Omental fat pad (tissue), 4 donors: ENCODE measurements at places on chromosomes 4 and X. TPM values are rescaled to one million over a fixed set of nuclear protein-coding genes. Genes with fewer than 3 reads are reported as not detected.

UGT8 gene
- not detected for total RNA-seq

SLC2A9 gene
- total RNA-seq, result 7.9 TPM

BEX5 gene
- total RNA-seq, result 2.1 TPM

UGT2B7 gene
- not detected for total RNA-seq

TCEANC gene
- total RNA-seq, result 3.7 TPM

SMR3B gene
- not detected for total RNA-seq

PLAC8 gene
- total RNA-seq, result 2.6 TPM

RTL5 gene
- 6.9 TPM for total RNA-seq

BMPR1B gene
- 1.9 TPM for total RNA-seq

TRIM2 gene
- 45.4 TPM for total RNA-seq

GPRASP1 gene
- total RNA-seq, result 7.2 TPM

- DNase-seq, result no peak
Measured at GRCh38 chr4:36420111-36420679, 138.8 kb downstream of the DTHD1 start.

DNA sequence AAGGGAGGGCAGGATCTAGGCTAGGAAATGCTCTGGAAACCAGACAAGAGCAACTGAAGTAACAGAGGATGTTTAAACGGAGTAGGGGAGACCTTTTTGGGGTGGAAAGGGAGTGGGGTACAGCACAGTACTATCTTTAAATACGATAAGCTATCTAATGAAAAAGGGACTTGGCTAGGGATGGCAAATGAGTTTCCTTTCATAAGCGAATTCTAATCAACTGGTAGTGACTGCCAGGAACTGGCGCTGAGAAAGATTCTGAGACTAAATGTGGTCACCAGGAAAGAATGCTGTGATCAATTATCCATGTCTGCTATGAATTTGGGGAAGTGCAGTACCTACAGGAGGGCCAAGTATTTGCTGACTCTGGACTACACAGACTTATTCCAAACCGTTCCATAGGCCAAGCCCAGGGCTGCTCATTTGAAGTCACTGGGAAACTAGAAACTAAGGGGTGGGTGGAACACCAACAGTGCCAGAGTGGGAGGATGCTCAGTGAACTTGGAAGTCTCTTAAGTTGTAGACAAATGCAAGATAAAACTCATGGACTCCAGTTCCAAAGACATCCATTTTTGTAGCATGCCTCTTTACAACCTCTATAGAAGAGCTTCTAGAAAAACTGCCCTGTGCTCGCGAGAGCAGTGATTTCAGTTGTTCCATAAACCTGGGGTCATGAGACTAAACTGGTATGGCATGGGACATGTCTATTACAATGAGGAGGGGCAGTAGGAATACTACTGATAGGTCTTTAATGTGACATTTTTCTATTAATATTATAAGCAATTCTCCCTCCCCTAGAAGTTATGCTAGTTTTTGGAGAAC lies 2.0 kb downstream of the TRAPPC2 start:
- no peak for DNase-seq

GRCh38 chr4:184688447-184688846 lies 38.9 kb downstream of the PRIMPOL start:
- DNase-seq, result no peak

DNA sequence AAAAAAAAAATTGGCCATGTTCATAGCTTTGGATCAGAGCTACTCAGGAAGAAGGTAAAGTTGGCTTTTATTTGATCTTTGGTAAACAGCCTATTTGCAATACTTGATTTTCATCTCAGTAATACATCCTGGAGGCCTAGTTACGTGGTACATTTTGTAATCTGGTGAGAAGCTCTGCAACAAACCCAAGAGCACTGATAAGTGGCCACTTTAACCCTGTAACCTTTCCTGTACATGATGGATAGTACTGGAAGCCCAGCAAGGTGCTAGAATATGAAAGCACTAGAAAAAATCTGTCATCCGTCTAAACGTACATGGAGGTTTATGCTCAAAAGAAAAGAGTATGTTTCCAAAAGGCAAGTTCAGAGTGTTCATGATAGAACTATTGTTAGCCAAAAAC lies 88.3 kb upstream of the BMP2K start:
- DNase-seq, result no peak

DNA sequence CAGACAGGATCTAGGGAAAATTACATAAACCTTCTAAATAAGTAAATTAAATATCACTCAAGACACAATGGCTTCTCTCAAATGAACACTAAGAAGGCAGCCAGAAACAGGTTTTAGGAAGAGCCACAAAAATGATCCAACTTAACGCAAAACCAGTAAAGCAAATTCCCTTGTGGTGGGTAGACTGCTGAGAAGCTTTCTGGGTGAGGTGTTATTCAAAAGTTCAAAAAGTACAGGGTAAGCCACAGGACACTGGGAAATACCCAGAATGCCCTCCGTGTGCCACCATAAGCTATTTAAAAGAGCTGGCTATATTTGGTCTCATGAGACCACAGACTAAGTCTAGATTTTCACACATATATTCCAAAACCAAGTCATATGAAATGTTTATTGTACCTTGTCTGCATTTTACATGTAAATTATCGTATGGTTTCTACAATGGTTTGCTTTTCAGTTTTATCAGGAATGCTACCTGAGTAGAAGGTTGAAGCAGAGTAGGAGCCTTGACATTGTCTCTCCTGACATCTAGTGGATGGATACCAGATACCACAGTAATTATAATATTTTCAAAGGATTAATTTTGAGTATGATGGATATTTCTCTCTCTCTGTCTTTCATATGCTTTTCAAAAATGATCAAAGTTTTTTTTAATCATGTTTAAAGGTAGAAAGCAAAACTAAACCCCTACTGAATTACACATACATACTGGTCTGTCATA lies 109.3 kb upstream of the KLHL13 start:
- no peak for DNase-seq

GRCh38 chr4:89164400-89164799 lies 53.1 kb downstream of the TIGD2 start:
- DNase-seq, result no peak

DNA sequence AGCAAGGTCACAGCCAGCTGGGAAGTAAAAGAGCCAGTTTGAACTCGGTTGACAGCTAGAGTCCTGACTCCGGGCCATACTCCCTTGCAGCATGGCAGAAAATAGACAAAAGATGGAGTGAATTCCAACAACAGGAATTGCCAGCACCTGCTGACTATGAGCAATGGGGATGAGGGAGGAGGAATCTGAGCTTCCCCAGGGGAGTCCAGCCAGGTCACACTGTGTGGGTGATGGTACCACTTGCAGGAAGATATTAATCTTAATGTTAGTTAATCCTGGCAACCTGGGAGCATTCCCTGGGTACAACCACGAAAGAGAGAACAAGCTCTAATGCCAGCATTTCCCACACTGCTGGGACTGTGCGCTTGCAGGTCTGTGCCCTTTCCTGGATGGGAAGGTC lies 48.1 kb upstream of the S100G start:
- no peak for DNase-seq

- no peak for DNase-seq
Measured at GRCh38 chrX:108304210-108304609, 134.0 kb downstream of the COL4A6 start.

- no peak for DNase-seq
Measured at GRCh38 chrX:154961947-154962346, 60.6 kb downstream of the F8 start.

DNA sequence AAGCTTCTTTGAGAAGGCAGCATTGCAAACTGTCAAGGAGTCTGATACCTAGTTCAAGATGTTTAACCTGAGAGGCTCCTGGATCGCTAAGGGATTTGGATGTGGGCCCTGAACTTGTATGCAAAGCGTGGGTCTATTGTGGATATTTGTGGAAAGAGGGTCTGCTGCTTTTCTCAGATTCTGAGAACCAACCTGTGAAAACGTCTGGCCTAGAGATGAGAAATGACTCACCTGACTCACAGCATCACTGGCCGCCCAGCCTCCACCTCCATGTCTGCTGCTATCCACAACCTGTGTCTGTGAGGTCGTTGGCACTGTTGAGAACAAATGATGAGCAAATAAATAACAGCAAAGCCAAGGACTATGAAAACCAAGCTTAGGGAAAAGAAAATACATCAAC lies 33.3 kb upstream of the PROM1 start:
- DNase-seq, result no peak

DNA sequence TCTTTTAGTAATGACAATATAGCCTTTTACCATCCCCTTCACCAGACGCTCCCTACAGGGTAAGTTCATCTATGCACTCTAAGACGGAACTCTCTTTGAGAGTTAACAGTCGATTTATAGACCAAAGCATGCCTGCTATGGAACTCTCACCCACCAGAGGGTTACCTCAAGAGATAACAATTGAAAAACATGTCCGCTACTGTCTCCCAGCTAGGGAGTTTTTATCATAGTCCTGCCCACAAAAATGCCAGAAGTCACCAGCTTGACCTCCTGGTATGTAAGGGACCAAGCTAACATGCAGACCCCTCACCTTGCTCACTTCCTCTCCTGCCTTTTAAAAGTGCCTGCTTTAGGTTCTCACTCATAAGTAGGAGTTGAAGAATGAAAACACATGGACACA lies 16.7 kb upstream of the YTHDC1 start:
- no peak for DNase-seq

DNA sequence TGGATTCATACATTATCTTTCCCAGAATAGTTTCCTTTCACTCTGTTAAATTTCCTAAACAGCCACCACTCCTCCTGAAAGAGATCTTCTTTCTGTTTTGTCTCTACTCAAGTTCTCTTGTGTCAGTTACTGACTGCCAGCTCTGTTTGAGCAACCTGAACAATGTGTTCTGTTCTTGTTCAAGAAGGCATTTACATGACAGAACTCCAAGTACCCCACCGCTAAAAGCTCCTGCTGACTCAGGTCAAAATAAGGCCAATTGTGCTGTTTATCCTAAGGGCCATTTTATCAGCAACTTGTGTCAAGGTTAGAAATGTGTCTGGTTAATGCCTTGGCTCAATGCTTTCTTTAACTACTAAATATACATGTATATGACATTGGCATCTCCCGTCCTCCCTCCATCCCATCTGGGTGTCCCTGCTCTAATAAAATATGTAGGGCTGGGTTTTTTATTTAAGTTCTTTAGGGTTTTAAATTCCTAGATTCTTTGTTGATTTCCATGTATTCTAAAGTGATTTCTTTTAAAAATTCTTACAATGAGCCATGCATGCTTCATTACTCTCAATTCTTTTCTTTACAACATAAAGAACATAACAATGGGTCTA lies 144.3 kb upstream of the PAQR3 start:
- no peak for DNase-seq

DNA sequence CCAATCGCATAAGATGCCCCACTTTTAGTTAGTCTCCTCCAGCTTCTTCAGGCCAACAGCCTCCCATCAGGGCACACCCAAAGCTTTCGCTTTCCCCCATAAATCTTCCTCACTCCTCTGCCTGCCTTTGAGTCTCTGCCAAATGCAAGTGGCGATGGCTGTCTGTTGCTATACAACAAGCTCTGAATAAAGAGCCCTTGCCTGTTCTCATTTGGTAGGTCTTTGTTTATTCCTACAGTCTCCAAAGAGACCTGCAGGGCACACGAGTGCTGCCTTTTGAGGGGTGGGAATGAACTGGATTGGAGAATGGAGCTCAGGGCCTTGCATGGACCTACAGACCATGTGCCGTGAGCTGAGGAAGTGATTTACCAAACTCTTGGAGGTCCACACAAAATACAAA lies 52.2 kb upstream of the SOD3 start:
- no peak for DNase-seq

DNA sequence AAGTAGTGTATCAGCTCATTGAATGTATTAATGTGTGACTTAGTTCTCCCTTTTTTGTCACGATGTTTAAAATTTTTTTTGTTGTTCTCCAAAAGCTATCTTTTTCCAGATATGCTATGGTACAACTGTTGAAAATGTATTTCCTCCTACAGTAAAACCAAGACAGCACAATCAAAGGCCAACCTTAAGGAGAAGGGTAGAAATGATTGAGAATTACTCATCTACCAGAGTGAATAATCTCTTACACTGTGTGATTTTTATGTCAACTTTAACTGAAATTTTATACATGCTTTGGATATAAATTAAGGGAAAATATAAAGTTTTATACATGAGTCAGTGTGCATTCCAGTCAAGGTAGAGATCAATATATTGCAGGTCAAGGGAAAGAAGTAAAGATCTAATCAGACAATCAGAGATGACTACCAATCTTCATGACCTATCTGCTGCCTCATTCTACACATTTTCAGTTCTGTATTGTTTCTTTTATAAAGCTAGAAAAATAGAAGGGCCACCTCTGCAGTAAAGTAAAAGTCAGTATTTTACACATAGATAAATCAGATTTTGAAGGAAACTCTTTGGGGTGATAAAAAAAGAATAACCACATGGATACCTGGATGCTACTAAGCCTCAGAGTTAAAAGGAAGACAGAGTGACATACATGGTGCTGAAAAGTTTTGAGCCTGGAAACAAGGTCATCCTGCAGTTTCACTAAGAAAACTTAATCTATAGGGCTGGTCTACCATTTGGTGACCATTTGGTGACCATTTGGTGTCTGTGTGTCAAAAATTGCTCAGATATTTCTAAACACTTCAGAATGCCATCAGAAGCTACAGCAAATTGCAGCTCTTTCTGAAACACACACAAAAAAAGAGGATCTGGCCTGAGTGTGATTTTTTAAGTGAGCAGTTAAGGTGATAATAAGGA lies 1.6 kb downstream of the FAM13A start:
- DNase-seq, result no peak

DNA sequence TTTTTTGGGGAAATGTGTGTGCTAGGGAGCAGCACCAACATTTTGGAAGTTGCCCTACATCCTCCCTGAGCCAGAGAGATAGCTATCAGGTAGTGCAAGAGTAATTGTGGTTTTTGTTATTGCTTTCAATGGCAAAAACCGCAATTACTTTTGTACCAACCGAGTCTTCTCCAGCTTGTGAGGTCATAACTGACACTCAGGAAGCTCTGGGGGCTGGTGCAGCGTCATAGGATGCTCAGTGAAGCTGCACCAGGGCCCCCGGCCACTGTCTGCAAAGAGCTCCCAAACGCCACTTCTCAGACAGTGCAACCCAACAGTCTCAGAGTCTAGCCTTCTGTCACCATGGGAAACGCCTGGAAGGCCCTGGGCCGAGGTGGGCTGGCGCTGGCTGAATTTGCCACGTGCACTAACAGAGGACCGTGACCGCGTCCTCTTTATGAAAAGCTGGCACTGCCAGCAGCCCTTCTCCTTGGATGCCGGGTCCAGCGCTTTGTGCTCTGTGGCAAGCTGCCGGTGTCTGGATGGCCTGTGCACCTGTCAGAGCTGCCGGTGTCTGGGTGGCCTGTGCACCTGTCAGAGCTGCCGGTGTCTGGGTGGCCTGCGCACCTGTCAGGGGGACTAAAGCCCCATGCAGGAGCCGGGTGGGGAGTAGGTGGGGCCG lies 19.4 kb downstream of the SH3TC1 start:
- DNase-seq, result no peak

DNA sequence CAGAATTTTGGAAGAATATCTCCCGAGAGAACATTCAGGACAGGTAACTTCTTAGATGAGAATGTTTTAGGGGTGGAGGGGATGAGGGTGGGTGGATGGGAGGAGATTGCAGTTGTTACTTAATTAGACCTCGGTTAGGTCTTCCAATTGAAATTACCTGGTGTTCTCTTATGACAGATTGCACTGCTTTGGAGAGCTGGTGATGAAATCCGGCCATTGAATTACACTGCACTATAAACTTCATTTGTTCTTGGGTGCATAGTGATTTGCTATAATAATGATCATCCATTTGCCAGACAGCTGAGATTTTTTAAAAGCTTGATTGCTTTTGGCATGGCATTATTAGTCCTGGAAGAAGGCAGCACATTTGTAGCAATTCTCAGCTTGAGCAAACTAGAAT lies 427.6 kb downstream of the GBA3 start:
- no peak for DNase-seq

- DNase-seq, result no peak
Measured at GRCh38 chrX:37652589-37653231, 32.9 kb upstream of the XK start.

GRCh38 chr4:172599554-172599953 lies 569.1 kb upstream of the GALNT7 start:
- DNase-seq, result no peak
